ENCODE measurements at places on chromosomes 7 and 10. TPM values are rescaled to one million over a fixed set of nuclear protein-coding genes. Genes with fewer than 3 reads are reported as not detected.

LIPN gene
- total RNA-seq: not detected

DMBT1 gene
- total RNA-seq: not detected

CYP3A7 gene
- total RNA-seq: 1.9 TPM

KLLN gene
- total RNA-seq: 0.49 TPM

AGMO gene
- not detected for total RNA-seq

GLI3 gene
- 7.4 TPM for total RNA-seq

TMEM225B gene
- total RNA-seq: 1.9 TPM

GRCh38 chr7:32093415-32094408 lies 23.5 kb upstream of the PDE1C start:
- H3K27ac ChIP-seq: no peak overlapping the region
- H3K27me3 ChIP-seq: no peaks in the 10 kb centered on the region
- H3K4me1 ChIP-seq: peaks cover 11% of the 10 kb centered on the region
- no peak overlapping the region for H3K4me3 ChIP-seq
- peak; percentile 85 for DNase-seq

- H3K27ac ChIP-seq: no peak overlapping the region
- peaks cover 9% of the 10 kb centered on the region for H3K4me1 ChIP-seq
- H3K27me3 ChIP-seq: no peaks in the 10 kb centered on the region
- no peak overlapping the region for H3K4me3 ChIP-seq
These were observed 62.7 kb downstream of the ENTPD1 start for GRCh38 chr10:95818668-95819067.

- no peak overlapping the region for H3K27ac ChIP-seq
- no peaks in the 10 kb centered on the region for H3K27me3 ChIP-seq
- peak; percentile 85 for DNase-seq
- H3K4me3 ChIP-seq: no peak overlapping the region
These were observed 344.6 kb upstream of the SHH start for GRCh38 chr7:156156734-156157408.

- no peak for DNase-seq
- no peak overlapping the region for H3K4me3 ChIP-seq
- no peaks in the 10 kb centered on the region for H3K4me1 ChIP-seq
These were observed 338.5 kb downstream of the SEMA3D start for GRCh38 chr7:84848219-84848973.

GRCh38 chr7:155256761-155257481 lies 40.8 kb upstream of the INSIG1 start:
- no peak for DNase-seq
- H3K27me3 ChIP-seq: no peaks in the 10 kb centered on the region
- H3K36me3 ChIP-seq: no peaks in the 10 kb centered on the region
- H3K4me3 ChIP-seq: no peak overlapping the region
- H3K4me1 ChIP-seq: no peaks in the 10 kb centered on the region

DNA sequence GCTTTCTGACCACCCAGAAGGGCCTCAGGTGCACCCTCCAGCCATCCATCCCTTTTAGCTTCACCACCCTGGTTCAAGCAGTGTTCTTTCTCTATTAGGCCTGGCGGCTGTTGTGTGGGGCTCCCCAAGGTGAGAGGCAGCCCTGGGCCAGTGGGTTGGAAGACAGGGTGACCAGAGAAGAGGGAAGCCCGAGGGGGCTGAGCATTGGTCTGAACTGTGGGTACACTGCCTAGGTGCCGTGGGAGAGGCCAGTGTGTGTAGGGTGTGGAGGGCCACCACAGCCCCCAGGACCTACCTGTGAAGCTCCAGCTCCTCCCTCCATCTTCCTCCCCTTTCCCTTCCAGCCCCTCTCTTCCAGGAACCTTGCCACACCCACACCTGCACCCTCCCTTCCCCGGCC lies 9.1 kb upstream of the MTPAP start:
- DNase-seq: no peak
- no peaks in the 10 kb centered on the region for H3K4me1 ChIP-seq
- no peaks in the 10 kb centered on the region for H3K27me3 ChIP-seq
- H3K36me3 ChIP-seq: no peaks in the 10 kb centered on the region
- H3K27ac ChIP-seq: no peak overlapping the region

- H3K27me3 ChIP-seq: no peaks in the 10 kb centered on the region
- H3K4me3 ChIP-seq: no peak overlapping the region
- no peaks in the 10 kb centered on the region for H3K36me3 ChIP-seq
These were observed 569.5 kb downstream of the SORCS3 start for GRCh38 chr10:105210546-105210945.

DNA sequence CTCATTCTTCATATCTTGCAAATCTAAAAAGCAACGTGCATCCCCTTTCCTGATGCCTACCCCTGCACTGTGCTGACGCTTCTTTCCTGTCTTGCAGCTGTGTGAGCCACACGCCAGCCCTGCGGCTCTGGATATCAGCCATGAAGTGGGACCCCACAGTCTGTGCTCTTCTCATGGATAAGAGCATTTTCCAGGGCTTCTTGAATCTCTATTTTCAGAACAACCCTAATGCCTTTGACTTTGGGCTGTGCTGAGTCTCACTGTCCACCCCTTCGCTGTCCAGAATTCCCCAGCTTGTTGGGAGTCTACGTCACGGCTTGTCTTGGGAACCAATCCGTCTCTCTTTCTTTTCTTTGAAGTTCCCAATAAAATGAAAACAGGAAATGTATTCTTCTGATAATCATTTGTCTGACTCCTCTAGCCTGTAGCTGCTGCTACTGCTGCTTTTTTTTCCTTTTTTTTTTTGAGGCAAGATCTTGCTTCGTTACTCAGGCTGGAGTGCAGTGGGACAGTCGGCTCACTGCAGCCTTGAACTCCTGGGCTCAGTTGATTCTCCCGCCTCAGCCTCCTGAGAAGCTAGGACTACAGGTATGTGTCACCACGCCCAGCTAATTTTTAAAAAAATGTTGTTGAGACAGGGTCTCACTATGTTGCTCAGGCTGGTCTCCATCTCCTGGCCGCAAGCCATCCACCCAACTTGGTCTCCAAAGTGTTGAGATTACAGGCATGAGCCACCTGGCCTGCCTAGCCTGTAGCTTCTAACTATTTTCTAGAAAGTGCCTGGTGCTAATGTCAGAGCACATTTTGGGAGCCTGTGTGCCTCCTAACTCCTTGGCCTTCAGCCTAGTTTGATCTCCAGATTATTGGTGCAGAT lies 30.3 kb downstream of the GSTO2 start:
- no peak overlapping the region for H3K4me3 ChIP-seq
- H3K36me3 ChIP-seq: no peaks in the 10 kb centered on the region
- no peaks in the 10 kb centered on the region for H3K4me1 ChIP-seq
- H3K27me3 ChIP-seq: no peaks in the 10 kb centered on the region
- peak overlapping the region; percentile 73 for H3K27ac ChIP-seq

GRCh38 chr10:102527546-102527945 lies 23.8 kb downstream of the SUFU start:
- no peak overlapping the region for H3K27ac ChIP-seq
- no peaks in the 10 kb centered on the region for H3K4me1 ChIP-seq
- no peak overlapping the region for H3K4me3 ChIP-seq
- DNase-seq: no peak

DNA sequence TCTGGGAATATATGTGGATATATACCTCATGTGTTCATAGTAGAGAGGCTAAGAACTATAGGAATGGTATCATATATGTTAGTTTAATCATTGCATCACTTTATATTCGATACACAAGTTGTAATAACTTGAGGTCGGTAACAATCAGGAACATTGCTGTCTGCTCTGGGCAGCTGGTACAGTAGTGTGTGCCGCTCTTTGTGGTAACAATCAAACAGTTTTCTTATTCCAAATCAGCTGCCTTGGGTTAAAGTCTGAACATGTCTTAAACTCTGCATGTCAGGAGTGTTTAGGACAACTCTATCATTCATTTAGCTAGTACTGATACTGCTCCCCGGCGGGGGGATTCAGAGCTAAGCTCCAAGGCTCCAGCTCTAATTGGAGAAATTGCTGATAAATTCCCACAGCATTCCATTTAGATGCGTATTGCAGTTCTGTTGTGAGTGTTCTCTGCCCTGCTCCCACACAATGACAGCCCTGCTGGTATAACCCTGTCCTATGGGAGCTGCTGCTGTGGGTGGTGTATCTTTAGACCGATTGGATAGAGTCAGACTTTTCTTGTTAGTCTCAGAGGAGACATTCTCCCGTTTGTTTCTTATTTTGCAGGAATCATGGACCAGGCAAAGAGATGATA lies 707.5 kb upstream of the FZD8 start:
- H3K27me3 ChIP-seq: no peaks in the 10 kb centered on the region
- no peaks in the 10 kb centered on the region for H3K4me1 ChIP-seq
- H3K27ac ChIP-seq: no peak overlapping the region
- H3K4me3 ChIP-seq: no peak overlapping the region
- H3K36me3 ChIP-seq: no peaks in the 10 kb centered on the region

GRCh38 chr10:88127269-88127668 lies 263.8 kb downstream of the PTEN start:
- no peaks in the 10 kb centered on the region for H3K27me3 ChIP-seq
- H3K36me3 ChIP-seq: no peaks in the 10 kb centered on the region
- H3K4me1 ChIP-seq: peaks cover 5% of the 10 kb centered on the region

GRCh38 chr7:33754933-33755928 lies 150.1 kb upstream of the BMPER start:
- peak; percentile 7 for DNase-seq
- H3K27me3 ChIP-seq: no peaks in the 10 kb centered on the region
- H3K4me3 ChIP-seq: no peak overlapping the region
- no peak overlapping the region for H3K27ac ChIP-seq

DNA sequence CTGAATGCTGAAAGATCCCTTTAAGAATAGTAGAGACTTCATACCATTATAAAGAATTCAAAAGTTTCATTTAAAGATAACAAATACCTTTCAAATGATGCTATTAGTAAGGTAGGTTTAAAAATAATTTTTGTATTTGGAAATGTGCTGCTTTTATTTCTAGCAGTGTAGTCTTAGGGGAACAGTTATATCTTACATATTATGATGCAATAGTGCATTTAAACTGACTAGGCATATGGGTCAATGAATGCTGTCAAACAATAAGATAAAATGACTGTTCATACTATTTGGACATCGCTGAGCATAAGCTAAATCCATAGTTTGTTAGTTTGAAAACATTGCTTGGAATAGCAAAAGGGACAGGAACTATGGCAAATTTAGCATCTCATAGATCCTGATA lies 354.8 kb upstream of the SEMA3A start:
- no peaks in the 10 kb centered on the region for H3K4me1 ChIP-seq
- no peaks in the 10 kb centered on the region for H3K36me3 ChIP-seq
- H3K27ac ChIP-seq: no peak overlapping the region
- H3K27me3 ChIP-seq: no peaks in the 10 kb centered on the region
- no peak for DNase-seq

GRCh38 chr7:103010211-103010610 lies 64.4 kb downstream of the FBXL13 start:
- H3K27me3 ChIP-seq: no peaks in the 10 kb centered on the region

DNA sequence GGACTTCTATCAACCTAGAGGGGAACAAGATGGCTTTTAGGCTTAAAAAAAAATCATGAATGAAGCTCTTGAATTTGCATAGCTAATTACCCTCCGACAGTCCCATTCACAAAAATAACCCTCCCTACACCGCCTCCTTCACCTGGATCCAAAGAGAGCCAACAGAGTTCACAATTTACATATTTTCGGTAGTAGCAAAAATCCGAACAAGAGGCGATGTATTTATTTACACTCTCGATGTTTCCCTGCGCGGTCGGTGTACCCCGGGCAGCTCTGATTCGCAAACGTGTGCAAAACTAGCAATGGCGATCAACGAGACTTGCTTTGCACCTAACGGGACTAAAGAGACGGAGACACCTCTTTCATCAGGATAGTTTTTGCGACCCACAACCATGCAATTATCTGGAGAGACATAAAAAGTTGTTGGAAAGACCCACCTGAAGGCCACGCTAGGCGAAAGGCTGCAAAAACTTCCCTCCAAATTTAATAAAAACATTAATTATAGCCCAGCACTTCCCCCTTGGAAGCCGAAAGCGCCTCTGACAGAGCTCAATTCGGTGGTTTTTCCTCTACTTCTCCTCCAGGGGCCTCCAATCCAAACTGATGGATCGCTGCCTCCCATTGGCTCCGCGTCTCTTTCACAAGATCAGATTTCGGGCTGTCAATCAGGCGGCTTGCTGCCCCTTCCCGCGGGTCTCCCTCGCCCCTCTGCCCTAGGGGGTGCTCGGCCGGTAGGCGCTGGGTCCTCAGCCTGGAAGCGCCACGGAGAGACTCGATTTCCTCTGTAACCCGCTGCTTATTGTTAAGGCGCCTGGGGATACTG lies at the start of gene ETV1:
TSS of gene ETV1 (minus strand) at position 541 of the 823 bp plus-strand sequence. CDS start 614 bp downstream, outside the sequence.
- H3K4me3 ChIP-seq: peak within 1 kb of the TSS; percentile 67
- peak within 1 kb of the TSS; percentile 87 for H3K27ac ChIP-seq
- H3K4me1 ChIP-seq: peaks cover 18% of the 10 kb centered on the region
- H3K36me3 ChIP-seq: no peaks in the 10 kb centered on the region

Measured in adrenal gland (tissue), 19 donors.